ENCODE measurements at places on chromosomes 16 and 17.

DNA sequence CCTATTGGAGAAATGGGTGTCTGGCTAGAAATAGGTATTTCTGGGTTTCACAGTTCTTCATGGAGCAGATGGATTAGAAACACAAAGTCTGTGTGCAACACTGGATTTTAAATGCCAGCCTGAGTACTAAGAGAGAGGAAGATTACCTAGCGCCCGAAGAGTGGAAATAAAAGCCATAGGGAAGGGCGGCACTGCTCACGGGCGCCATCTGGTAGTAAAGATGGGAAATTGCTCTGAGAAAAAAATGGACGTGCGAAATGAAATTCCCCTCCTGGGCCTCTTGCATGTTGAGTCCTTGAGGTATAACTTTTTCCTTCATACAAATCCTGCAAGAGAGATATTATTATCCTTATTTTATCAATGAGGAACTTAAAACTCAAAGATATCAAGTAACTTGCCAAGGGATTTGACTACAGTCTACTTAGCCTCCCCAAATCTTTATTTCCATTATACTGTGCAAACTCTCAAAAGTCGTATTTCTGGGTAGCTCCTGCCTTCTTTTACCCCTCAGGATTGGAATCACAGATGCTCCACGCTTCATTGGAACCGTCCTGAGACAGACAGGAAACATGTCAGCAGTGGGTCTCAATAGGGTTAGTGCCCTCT, 72.8 kb downstream of the MMD start:
- H3K27me3 ChIP-seq = no peaks in the 10 kb centered on the region
- no peaks in the 10 kb centered on the region for H3K4me1 ChIP-seq
- H3K4me3 ChIP-seq = no peak overlapping the region

DNA sequence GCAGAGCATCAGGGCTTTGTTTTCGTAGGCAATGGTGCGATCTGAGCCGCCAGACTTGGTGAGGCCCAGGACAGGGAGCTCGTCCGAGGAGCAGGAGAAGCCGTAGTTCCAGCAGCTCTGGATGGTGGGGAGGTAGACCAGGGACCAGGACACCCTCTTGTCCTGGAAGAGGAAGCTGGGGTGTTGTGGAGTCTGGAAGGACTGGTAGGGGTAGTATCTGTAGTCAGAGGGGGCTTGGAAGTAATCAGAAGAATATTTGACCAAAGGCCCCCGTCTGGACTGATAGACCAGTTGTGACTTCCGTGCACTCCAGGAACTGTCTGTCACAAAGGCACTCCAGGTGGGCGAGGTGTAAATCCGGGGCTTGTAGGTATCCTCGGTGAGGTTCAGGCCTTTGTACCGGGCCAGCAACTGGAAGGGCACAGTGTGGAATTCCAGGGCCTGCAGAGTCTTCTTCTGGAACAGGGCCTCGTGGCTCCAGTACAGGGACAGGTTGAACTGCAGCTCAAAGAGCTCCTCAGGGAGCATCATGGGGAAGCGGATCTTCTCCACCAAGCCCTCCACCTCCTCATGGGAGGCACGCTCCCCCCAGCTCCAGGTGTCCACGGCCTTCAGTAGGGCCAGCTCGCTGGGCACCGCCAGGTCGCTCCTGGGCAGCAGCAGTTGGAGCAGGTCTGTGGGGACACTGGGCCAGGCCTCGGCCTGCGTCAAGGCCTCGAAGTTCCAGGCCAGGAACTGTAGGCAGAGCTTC, 7.8 kb downstream of the LGALS3BP start:
- H3K4me3 ChIP-seq = no peak overlapping the region
- no peak overlapping the region for H3K27ac ChIP-seq
- H3K4me1 ChIP-seq = peaks cover 6% of the 10 kb centered on the region
- H3K27me3 ChIP-seq = no peaks in the 10 kb centered on the region
- peak; percentile 78 for DNase-seq

DNA sequence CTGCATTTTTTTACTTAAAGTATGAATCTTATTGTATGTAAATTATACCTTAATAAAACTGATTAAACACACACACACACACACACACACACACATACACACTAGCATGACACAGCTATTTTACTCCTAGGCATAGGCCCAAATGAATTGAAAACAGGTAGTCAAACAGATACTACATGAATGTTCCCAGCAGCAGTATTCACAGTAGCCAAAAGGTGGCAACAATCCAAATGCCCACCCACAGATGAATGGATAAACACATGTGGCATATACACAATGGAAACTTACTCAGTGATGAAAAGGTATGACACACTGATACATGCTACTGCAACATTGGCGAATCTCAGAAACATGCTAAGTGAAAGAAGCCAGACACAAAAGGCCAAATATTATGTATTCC, 223.5 kb downstream of the CYB561 start:
- no peaks in the 10 kb centered on the region for H3K4me1 ChIP-seq
- H3K4me3 ChIP-seq = no peak overlapping the region
- DNase-seq = no peak

DNA sequence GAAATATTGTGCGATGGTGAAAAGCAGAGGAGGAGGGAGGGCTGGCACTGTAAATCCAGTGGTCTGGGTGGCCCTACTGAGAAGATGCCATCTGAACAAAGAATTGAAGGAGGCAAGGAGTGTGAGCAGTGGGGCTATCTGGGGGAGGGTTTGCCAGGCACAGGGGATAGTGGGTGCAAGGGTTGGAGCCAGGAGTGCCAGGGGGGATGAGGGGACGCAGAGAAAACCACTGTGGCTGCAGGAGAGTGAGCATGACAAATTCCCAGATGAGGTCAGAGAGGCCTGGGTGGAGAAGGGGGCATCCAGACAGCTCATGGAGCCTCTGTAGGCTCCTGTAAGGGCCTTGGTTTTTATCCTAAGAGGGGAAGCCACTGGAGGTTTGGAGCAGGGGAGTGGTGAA, 4.8 kb downstream of the XYLT2 start:
- no peaks in the 10 kb centered on the region for H3K27me3 ChIP-seq
- H3K4me1 ChIP-seq = no peaks in the 10 kb centered on the region
- H3K4me3 ChIP-seq = no peak overlapping the region
- DNase-seq = peak; percentile 6

DNA sequence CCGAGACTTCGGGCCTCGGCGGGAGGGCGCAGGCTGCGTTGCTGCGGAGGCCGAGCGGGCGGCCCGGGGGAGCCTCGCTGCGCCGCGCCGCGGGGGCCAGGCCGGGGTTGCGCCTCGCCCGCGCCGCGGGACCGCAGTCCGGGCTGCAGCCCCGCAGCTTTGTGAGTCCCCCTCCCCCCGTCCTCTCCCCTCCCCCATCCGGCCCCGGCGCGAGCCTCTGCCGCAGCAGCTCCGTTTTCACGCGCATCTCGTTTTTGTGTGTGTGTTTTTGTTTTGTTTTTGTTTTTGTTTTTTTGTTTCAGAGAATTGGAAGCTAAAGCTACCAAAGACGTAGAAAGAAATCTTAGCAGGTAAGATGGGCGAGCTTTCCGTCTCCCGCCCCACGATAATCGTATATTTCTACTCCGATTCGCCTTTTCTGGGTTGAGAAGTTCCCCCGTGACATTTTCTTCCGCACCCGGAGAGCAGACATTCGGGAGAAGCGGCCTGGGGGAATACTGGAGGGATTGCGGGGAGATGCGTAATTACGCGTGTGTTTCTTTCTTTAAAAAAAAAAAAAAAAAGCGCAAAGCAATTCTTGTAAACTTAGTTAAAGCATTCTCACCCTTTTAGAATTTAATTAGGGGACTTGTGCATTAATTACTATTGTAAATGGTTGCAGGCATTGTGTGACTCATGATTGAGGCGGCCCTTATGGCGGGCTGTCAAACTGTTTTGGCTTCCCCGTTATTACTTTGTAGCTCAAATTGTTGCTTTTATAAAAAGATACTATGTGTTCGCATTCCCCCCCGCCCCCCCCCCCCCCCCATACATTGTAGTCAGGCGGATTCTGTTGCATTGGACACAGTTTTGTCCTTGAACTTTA, 732 bp downstream of the TNRC6A start:
- DNase-seq = peak; percentile 34
- H3K4me1 ChIP-seq = peaks cover 14% of the 10 kb centered on the region
- peak overlapping the region; percentile 90 for H3K27ac ChIP-seq
- H3K27me3 ChIP-seq = no peaks in the 10 kb centered on the region
- no peaks in the 10 kb centered on the region for H3K36me3 ChIP-seq

DNA sequence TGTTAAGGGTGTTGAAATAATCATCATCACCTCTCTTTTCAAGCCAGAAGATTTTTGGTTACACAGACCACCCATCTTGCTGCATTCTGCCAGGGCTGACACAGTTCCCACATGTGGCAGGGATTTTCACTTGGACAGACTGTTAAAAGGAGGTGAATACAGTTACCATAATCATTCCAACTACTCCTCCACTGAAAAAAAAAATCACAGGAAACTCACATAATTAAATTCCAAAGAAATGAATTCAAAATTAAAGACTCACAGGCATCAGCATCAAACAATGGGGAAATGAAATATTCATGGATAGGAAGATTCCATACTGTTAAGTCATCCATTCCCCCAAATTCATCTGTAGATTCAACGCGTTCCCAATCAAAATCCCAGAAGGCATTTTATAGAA, 209.4 kb downstream of the MRTFB start:
- no peak overlapping the region for H3K4me3 ChIP-seq
- DNase-seq = no peak
- H3K27me3 ChIP-seq = no peaks in the 10 kb centered on the region
- no peaks in the 10 kb centered on the region for H3K36me3 ChIP-seq
- H3K27ac ChIP-seq = no peak overlapping the region

DNA sequence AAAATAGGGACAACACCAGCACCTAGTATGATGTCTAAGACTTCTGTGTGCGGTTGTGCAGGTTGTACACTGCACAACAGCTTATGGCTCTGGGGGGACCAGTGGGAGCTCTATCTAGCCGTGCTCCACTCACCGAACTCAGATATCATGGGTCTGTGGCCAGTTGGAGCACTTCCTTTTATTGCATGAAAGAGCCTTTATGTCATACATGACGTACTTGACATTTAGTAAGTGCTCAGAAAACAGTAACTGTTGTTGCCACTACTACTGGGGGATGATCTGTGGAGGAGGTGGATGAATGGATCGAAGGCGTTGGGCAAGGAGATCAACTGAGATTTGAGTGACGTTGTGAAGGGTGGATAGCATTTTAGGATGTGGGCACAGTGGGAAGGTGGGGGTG, 368.8 kb downstream of the SNX29 start:
- H3K27ac ChIP-seq = no peak overlapping the region
- DNase-seq = no peak
- no peaks in the 10 kb centered on the region for H3K27me3 ChIP-seq
- no peak overlapping the region for H3K4me3 ChIP-seq

DNA sequence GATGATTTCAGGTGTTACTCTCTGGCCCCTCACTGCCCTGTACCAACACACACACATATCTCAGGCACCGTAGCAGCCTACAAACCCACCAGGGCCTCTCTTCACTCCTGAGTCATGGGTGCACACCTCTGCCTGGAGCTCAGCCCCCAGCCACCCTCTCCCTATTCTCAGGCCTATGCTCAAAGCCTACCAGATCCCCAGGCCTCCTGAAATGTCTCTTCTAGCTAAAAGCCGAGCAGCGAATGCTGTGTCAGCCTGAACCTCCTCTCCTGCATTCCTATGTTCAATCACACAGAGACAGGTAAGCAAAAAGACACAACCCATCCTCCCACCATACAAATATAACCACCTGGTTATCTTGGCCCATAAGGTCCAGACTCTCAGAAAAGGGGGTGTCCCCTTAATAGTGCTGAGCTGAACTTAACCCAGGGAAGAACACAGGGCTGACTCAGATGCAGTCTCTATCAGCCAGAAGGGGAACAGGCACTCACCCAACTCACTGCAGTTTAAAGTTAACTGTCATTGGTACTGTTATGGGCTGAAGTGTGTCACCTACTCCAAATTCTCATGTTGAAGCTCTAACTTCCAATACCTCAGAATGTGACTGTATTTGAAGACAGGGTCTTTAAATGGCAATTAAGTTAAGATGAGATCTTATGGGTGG, 62.0 kb upstream of the TEKT3 start:
- DNase-seq = no peak
- no peak overlapping the region for H3K27ac ChIP-seq
- no peaks in the 10 kb centered on the region for H3K36me3 ChIP-seq
- H3K4me1 ChIP-seq = no peaks in the 10 kb centered on the region

DNA sequence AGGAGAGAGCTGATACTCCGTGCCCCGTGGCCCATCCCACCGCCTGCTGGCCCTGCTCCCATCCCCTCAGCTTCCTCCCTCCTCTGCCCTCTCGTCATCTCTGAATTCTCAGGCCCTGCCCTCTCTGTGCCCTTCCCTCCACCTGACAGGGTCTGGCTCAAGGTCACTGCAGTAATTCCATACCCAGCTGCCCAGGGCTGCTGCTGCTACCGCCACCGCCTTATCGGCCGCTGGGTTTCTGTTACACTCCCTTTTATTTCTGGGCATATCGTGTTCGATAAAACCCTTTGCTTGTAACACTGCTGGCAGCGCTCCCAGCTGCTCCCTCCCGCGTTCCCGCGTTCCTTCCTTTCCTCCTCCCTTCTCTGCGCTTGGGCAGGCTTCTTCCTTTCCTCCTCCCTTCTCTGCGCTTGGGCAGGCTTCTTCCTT, 1.2 kb downstream of the EPN3 start:
- peak overlapping the region; percentile 84 for H3K4me3 ChIP-seq
